Right atrium auricular region (tissue), 2 donors: ENCODE measurements at places on chromosomes 13 and 19. TPM values are rescaled to one million over a fixed set of nuclear protein-coding genes. Genes with fewer than 3 reads are reported as not detected.

DNA sequence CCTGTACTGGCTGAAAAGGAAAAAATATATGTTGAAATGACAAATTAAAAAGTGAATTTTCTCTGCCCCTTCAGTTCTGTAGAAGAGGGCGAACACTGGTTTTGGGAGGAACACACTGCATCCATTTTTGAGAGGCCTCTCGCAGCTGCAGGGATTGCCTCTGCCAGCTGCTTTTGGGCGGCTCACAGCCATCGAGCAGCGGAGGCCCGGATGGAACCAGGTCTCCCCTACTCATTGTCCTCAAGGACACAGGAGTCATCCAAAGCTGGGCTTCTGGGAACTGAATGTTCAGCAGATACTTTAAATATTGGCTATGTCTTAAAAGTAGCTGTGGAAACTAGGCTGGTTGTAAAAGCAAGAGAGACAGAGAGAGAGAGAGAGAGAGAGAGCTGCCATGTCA is 17.1 kb downstream of the RCBTB2 start:
- DNase-seq: no peak

GRCh38 chr13:22877421-22877820 is 303.4 kb upstream of the SGCG start:
- no peak for DNase-seq

GRCh38 chr19:6091771-6092291 is 18.5 kb downstream of the RFX2 start:
- DNase-seq: no peak

Gene C19orf47
- 58.2 TPM for total RNA-seq

Gene ZNF90
- 0.79 TPM for total RNA-seq
